Activated CD4-positive, alpha-beta T cell treated with anti-CD3 and anti-CD28 coated beads for 36 hours (primary cell): ENCODE measurements at places on chromosomes 2 and 18.

DNA sequence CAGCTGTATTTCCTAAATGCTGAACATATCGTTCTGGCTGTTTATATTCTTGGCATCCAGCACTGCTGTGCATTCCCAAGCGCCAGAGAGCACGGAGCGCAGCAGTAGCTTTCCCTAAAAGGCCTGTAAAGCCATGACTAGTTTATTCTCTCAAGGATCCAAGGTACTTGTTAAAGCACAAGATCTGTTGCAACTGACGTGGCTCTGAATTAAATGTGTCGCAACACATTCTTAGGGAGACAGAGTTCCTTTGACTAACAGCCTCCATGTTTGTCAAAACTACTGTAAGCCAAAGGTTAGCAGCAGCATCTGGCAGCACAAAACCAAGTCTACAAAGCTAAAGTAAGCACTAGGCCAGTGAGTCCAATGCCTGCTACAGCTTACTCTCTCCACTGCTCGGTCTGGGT, 188.6 kb upstream of the FN1 start:
- DNase-seq: no peak

- DNase-seq: no peak
Observed at GRCh38 chr2:5036256-5036655, 655.9 kb upstream of the SOX11 start.

DNA sequence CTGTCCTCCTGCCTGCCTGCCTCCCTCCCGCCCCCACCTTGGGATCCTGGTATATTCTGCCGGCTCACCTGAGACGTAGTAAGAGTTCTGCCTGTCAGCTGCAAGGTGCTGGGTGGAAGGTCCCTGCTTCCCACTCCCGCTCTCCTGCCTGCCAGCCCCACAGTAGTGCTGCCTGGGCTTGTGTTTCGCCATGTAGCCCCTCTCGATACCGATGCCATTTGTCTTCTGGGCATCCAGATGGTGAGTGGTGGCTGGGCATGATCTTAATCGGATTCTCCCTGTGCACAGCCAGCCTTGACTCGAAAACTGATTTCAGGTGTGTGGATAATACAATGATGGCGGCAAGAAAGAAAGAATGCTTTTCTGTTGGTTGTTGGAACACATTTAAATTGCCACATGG, 184.9 kb downstream of the AGAP1 start:
- no peak for DNase-seq

DNA sequence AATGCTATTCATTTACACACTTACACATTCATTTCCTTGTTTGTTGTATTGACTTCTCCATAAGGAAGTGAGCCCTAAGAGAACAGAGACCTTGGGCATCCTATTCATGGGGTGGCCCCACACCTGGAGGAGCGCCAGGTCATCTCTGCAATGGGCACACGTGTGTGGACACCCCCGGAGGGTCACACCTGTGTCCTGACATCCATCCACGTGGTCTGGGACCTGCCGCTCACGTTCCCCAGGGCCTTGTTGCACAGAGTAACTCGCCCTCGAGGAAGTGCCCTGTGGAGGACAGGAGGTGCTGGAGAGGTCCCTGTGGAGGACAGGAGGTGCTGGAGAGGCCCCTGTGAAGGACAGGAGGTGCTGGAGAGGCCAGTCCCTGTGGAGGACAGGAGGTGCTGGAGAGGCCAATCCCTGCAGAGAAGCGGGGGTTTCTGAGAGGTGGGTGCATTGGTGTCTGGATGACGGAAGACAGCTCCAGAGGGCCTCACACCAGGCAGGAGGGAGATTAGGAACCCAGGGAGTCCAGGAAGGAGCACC, 73.2 kb upstream of the GPC1 start:
- no peak for DNase-seq

DNA sequence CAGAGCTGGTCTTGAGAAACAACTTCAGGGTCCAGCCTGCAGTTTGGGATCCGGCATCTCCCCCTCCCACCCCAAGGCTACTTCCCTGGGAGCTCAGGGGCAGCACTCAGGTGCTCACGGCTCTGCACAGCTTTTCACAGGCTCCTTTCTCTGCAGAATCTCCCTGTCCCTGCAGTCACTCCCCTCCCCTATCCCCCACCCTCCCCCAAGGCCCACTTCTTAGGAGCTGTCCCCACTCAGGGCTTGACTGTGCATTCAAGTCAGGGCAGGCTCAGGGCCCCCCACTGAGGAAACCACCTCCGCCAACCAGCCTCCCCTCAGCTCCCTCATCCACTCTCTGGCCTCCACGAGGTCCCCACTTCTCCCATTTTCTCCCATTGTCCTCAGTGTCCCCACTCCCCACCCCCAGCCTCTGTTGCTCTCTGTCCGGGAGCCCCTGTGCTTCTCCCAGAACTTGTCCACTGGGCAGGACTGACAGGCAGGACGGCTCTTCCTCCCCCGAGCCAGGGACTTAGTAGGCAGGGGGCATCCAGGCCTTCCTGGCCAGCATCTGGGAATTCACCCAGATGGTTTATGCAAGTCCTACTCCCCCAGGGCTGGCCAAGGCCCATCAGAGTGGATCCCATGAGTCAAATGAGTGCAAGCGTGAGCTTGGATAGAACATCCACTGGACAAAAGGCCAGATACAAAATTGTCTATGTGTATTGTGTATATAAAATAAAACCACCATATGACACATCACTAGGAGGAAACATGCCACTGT, 7.6 kb downstream of the NMUR1 start:
- no peak for DNase-seq
